OCI-LY7 (cell line): ENCODE measurements at places on chromosomes 1 and 21. TPM values are rescaled to one million over a fixed set of nuclear protein-coding genes. Genes with fewer than 3 reads are reported as not detected.

GRCh38 chr1:186187601-186188000 lies 187.5 kb downstream of the TPR start:
- DNase-seq = no peak

DNA sequence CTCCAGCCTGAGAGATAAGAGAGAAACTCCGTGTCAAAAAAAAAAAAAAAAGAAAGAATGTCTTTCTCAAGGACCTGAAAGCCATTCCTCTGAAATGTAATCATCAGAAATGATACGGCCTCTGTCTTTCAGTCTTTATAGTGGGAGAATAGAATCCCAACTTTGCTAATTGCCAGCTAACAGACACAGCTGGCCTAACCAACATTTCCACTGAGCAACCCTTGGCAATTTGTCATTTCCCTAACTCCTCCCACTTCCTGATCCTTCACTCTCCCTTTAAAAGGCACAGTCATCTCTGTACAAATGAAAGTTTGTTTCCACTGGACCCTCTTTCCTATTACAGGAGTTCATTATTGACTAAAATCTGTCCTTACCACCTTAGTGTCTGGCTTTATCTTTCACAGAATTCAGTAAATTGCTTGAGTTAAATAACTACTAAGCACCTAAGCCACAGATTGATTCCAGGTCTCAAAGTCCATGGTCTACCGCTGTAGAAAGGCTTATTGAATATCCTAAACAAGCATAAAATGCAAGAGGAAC lies 4.3 kb upstream of the CBR1 start:
- no peak for DNase-seq

GRCh38 chr1:98904684-98905083 lies 100.0 kb downstream of the PLPPR5 start:
- no peak for DNase-seq

Gene S100A3
- not detected in 2 replicates for total RNA-seq

Gene SOAT1
- 29.6 and 34.0 TPM in 2 replicates for total RNA-seq

Gene ZFP69
- total RNA-seq = 5.6 and 6.2 TPM in 2 replicates

Gene WLS
- 0.31 TPM in 1 of 2 replicates, not detected in the other for total RNA-seq

Gene PLA2G2C
- total RNA-seq = 0.57 and 0.83 TPM in 2 replicates

Gene GPR52
- 9.6 and 9.7 TPM in 2 replicates for total RNA-seq

DNA sequence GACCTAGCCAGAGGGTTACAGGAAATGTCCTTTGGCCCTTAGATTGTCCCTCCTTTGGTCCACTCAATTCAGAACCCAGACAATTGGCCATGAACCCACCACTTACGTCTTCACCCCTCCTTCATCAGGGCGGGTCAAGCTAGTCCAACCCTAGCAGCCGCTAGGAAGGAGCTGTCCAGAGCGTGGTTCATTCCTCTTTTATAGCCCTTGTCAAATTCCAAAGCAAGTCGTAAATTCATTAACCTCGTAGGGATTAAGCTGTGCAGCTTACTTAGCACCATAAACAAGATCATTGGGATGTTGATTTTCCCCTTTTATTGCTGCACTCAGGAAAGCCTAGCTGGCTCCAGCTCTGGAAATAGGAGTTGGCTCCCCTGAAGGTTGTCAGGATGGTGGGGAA lies 90.1 kb downstream of the TMEM53 start:
- no peak for DNase-seq

Gene TSPEAR
- total RNA-seq = not detected in 2 replicates

DNA sequence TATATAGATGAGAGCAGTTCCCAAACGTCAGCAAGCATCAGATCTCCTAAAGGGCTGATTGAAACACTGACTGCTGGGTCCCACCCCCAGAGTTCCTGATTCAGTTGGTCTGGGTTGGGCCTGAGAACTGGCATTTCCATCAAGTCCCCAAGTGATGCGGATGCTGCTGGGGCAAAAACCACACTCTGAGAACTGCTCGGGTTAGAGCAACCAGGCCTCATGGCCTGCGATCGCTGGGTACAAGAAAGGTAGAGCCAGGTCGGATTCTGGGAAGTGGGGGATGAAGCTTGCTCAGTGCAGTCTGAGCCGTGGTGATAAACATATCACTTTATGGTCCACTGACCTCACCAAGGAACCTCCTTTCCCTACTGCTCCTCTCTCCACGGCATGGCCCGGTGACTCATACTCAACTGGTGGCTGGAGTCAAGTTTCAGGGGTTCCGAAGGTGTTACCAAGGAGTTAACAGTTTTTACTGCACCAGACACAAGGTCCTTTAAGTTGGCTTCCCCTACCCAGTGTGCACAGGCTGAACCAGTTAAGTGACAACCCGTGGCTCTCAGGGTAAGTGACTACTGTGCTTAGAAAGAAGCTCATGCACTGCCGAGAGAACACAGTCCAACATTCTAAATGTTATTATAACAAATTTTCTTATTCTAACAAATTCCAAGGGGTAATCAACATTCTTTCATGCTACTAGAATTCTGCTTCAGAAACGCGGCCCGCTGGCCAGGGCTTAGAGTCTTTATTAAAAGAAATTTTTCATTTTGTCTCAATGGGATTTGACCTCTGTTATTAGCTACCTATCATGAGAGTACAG lies 153.5 kb downstream of the TGFBR3 start:
- DNase-seq = no peak

DNA sequence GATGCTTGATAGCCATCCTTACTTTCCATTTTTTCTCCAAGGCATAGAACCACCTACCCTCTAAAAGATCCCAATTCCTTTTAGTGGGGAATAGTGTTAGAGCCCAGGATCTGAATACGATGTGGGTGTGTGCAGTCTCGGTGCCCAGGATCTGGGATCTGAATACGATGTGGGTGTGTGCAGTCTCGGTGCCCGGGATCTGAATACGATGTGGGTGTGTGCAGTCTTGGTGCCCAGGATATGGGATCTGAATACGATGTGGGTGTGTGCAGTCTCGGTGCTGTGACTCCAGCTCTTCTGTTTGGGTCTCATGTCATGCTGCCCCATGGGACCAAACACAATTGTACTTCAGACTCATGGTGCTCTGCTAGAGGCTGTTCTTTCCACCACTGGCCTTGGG lies 265.5 kb downstream of the TRABD2B start:
- no peak for DNase-seq

GRCh38 chr1:151998611-151999362 lies 5.1 kb upstream of the S100A10 start:
- no peak for DNase-seq

DNA sequence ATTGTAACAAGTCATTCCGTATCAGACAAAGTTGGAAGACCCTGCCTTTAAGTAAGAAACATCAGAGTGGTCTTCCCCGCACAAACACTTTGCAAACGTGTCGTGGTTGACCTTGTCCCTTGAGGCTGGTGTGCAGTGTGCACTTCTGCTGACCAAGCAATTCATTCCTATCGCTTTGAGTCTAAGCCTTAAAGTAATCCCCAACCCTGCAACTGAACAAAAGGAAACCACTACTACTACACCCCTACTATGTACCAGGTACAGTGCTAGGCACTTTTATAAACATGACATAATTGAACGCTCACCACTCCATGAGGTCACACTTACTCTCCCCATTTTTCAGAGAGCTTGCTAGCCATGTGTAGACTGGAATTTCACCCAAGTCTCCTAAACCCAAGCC lies 10.6 kb downstream of the ITPKB start:
- no peak for DNase-seq

- no peak for DNase-seq
These were observed 81.1 kb downstream of the ITPKB start for GRCh38 chr1:226657895-226658545.

DNA sequence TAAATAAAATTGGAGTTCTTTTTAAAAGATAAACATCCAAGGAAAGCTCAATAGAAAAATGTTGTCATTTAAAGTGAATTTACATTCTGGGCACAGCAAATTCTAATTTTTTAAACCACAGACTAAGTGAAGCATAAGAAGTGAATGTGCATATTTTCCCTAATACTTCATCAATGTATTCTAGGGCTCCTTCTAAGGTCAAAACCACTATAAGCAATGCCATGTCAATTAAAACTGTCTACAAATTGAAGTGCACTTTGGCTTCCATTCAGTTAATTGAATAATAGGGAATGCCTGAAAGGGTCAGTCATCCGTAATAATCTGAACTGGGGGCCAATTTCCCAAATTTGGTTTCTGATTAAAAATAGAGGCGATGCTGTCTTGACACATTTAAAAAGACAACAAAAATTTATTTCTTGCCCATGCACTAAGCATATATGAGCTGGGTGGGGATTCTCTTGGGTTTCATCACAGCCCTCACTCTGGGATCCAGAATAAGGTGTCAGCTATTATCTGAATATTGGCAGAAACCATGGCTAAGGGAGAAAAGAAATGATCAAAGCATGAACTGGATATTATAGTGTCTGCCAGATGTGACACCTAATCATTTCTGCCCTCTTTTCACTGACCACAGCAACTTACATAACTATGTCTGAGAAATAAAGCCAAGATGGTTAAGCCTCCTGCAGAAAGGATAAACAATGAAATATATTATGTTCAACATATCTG lies 660.6 kb upstream of the B3GALT2 start:
- no peak for DNase-seq

Gene DONSON
- total RNA-seq = 41.3 and 53.4 TPM in 2 replicates

Gene SELENBP1
- not detected in 2 replicates for total RNA-seq

- no peak for DNase-seq
These were observed 23.2 kb downstream of the EDARADD start for GRCh38 chr1:236417336-236417735.

GRCh38 chr1:107139833-107140702 lies 771 bp upstream of the NTNG1 start:
- peak; percentile 68 for DNase-seq

DNA sequence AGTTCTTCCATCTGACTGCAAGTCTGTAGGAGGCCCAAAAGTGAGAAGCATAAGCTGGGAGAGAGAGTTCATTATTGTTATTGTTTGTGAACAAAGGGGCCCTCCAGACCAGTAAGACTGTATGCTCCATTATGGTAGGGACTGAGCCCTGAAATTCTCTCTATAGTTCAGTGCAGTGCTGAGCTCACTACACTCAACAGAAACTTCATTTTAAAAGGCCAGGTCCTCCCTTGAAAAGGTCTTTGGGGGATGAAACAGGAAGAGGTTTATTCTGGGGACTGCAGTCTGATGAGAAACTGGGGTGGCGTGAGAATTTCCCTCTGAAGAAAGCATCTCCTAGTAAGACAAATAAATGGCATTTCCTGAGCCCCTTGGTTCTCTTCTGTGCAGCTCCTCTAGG lies 5.5 kb upstream of the GATAD2B start:
- no peak for DNase-seq

GRCh38 chr1:58249388-58249736 lies 297.2 kb downstream of the OMA1 start:
- DNase-seq = no peak

GRCh38 chr1:54477153-54477561 lies 70.9 kb upstream of the ACOT11 start:
- DNase-seq = peak; percentile 45

DNA sequence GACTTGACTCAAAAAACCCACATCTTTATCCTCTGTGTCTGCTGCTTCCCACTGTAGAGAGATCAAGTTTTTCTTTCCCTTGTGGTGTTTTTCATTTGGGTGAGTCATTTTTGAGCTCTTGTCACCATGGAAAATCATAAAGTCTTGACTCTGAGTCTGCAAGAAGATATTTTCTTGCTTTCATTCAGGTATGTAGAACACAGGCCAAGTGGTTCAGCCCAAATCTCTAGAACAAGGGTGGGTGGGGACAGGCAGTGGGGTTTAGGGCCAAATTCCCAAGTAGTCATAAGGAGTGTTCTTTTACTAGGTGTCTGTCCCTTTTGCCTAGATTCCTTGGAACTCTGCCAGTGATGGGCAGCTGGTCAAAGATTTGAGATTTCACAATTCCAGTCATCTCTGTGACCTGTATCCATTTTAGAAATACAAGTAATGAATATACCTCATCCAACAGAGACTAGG lies 21.5 kb upstream of the ARHGAP29 start:
- no peak for DNase-seq

- no peak for DNase-seq
These were observed 21.1 kb upstream of the UBXN10 start for GRCh38 chr1:20164694-20165202.

- DNase-seq = no peak
These were observed 17.0 kb upstream of the GPR37L1 start for GRCh38 chr1:202105571-202106339.
